ENCODE measurements at places on chromosomes 7 and 10.

GRCh38 chr10:60048091-60048501 is 141.7 kb upstream of the CCDC6 start:
- DNase-seq, result peak; percentile 61

- no peak for DNase-seq
Observed at GRCh38 chr10:6393168-6393567, 186.9 kb downstream of the PRKCQ start.

DNA sequence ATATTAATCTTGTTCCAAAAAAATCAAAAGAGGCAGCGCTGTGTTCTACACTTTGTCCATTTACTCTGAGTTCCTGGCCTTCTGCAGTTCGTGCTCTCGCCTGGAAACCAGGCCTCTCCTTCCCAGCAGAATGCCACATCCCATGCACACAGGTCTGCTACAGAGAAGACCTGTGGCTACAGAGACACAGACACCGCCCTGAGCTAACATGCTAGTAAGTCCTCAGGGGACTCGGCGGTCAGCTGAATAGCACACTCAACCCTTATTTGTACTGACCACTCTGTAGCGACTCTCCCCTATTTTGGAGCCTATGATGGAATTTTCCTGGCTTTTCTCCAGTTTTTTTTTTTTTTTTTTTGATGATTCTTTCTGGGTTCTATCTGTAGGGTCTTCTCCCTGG is 12.8 kb downstream of the CREB3L2 start:
- DNase-seq, result peak; percentile 53

GRCh38 chr7:31007634-31008033 is 43.9 kb downstream of the GHRHR start:
- DNase-seq, result no peak

DNA sequence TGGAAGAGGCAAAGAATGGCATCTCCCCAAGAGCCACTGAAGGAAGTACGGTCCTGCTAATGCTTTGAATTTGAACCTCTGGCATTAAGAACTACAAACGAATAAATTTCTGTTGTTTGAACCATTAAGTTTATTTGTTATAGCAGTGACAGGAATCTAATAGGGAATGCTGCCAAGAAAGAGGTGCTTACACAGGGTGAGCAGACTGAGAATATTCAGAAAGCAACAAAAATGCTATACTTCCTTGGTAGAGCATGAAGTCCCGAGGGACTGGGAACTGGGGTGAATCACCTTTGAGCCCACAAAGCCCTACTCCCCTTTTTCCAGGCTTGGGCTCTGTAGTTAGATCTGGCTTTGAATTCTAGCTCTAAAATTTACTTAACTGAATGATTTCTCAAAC is 45.0 kb downstream of the PANK1 start:
- peak; percentile 29 for DNase-seq

- DNase-seq, result no peak
Observed at GRCh38 chr7:90597563-90598253, 1.6 kb downstream of the CDK14 start.

- no peak for DNase-seq
Observed at GRCh38 chr10:128766915-128767314, 640.7 kb upstream of the MKI67 start.

- no peak for DNase-seq
Observed at GRCh38 chr7:115642194-115642593, 388.4 kb downstream of the TFEC start.

- no peak for DNase-seq
Observed at GRCh38 chr7:53431901-53432300, 396.5 kb downstream of the POM121L12 start.

DNA sequence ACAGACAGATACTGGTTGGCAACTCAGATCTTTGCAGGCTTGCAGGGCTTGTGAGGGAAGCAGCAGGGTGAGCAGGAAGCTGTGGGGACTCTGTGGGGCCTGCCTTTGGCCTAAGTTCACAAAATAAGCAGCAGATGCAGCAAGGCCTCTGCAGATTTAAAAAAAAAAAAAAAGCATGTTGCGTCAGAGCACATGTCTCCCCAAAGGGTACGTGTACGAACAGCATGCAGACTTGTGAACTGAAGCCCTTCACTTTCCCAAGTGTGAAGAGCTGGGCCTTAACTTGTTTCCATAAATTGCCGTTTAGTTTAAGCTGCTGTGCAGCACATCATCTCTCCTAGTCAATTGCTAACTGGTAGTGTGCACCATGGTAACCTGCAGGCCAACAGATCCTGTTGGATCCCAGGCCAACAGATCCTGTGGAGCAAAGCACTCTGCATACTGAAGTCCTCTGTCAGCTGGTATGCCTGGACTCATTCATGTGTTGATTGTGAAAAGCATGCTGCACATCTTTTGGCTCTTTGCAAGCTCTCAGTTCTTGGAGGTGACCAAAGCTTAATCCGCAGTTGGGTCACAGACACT is 10.8 kb upstream of the XPNPEP1 start:
- no peak for DNase-seq

- DNase-seq, result no peak
Observed at GRCh38 chr10:36141856-36142560, 499.9 kb upstream of the FZD8 start.

DNA sequence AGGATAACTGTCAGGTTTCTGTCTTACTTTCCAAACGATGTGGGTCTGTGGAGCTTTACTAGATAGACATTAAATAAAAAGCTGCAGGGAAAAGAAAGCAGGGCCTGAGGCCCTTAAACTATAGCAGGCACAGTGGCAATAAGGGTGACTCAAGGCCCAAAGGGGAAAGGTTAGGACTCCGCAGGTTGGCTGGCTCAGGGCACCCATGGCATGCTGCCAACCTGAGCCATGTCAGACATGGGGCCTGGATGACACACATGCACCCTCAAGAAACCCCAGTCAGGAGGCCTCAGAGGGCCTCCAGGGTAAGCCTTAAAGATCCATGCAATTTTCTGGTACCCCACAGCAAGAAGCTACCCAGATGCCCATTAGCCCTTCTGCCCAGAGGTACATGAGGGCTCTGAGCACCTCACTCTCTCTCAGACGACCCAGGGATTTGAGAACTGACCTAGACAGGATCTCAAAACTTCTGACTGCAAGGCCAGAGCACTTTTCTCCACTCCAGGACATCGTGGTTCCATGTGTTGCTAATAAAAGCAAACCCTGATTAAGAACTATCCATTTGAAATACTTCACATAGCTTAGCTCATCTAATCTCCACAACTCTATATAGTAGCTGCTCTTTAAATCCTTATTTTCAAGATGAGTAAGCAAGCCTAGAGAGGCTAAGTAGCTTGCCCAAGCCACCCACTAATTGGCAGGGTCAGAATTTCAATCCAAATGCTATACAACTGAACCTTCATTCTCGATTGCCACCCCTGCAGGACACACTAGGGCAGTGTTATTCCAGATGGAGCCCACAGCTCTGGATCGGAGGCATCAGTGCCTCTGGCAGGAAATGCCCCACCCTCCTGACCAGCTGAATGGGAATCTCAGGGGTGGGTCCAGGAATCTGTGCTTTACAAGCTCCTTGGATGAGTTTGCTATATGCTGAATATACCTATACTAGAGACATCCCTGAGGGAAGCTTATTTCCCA is 132.5 kb upstream of the EFCAB10 start:
- DNase-seq, result no peak

GRCh38 chr10:4947039-4947634 is 16.1 kb upstream of the AKR1C1 start:
- DNase-seq, result no peak

DNA sequence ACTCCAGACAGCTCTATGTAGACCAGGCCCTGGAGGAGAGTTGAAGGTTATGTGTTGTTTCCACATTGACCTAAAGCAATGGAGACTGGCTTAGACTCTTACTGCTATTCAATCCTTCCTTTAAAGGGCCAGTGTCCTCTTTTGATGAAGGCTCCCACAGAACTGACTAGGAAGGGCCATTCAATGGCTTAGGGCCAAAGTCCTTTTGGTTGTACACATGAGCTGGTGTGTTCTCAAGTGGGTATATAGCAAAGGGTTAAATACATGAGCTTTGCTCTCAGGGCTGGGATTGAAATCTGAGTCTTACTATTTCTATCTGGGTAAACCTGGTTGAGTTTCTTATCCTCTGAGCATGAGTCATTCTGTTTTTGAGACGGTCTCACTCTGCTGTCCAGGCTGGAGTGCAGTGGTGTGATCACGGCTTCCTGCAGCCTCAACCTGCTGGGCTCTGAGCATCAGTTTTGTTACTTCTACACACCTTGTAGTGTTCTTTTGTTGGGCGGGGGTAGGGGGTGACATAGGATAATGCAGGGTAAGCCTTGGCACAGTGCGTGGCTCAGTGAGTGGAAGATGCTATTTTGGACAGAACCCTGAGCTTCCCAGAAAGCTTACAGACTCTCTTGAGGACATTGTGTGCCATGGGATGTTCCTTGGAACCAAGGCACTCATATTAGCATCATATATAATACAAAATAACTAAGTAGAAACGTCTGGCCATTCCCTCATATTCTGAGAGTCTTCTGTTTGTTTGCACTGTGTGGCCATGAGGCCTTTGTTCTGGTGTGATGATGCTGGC is 90.1 kb downstream of the ABCC2 start:
- no peak for DNase-seq

DNA sequence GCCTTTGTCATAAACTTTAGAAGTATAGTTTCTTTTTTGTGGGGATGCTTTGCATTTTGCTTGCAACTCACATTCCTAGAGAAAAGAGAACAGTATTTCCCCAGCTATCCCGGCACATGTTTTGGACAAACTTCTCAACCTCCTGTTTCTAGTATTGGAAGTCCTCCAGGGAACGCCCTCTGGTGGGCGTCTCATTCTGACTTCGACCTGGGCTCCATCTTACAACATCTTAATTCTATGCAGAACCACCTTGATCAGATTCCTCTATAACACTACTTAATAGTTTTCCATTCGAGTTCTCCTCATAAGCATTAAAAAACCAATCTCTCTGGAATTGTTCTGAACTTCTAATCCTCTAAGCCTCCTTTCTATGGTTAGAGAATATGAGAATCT is 139.5 kb upstream of the FZD8 start:
- peak; percentile 11 for DNase-seq

- no peak for DNase-seq
Observed at GRCh38 chr10:124343351-124344265, 75.1 kb downstream of the OAT start.

DNA sequence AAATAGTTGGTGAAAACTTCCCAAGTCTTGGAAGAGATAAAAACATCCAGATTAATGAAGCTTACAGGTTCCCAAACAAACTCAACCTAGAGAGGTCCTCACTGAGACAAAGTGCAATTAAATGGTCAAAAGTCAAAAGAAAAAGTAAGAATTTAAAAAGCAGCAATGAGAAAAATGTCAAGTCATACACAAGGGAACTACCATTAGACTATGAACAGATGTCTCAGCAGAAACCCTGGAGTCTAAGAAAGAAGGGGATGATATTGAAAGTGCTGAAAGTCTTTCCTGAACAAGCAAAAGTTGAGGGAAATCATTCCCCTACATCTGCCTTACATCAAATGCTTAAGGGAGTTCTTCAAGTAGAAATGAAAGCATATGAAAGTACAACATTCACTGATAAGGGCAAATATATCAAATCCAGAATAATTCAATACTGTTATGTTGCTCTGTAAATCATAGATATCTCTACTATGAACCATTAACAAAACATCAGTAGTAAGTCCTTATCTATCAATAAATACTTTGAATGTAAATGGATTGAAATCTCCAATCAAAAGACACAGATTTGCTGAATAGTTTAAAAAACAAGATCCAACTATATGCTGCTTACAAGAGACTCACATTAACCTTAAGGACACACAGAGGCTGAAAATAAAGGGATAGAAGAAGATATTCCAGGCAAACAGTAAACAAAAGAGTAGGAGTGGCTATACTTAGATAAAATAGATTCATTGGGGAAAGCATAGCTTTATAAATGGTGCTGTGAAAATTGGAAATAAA is 449.5 kb downstream of the PHTF2 start:
- DNase-seq, result no peak

GRCh38 chr7:81140252-81140651 is 221.4 kb upstream of the SEMA3C start:
- DNase-seq, result no peak

GRCh38 chr10:94299417-94299816 is 63.3 kb downstream of the NOC3L start:
- DNase-seq, result no peak

GRCh38 chr7:107168233-107169119 is at the start of gene HBP1:
Gene HBP1, plus strand, starts transcription at chr7:107169003. Its CDS starts 10,891 bp downstream, at chr7:107179894.
- DNase-seq, result peak; percentile 100

- DNase-seq, result no peak
Observed at GRCh38 chr10:128727114-128727513, 600.9 kb upstream of the MKI67 start.

DNA sequence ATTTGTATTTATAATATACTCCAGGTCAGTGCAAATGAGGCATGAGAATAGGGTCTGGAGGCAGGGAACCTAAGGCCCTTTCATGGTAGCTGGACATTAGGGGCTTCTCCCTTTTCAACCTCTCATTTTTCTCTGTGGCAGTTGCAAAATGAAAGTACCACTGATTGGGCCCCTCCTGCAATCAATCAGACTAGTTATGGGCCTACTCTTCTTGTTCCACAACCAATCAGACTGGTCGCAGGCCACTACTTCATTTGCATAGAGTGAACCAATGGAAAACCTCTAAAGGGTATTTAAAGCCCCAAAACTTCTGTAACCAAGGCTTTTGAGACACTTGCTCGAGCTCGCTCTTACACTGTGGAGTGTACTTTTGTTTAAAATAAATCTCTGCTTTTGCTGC is 10.0 kb upstream of the PRPS1L1 start:
- DNase-seq, result no peak

DNA sequence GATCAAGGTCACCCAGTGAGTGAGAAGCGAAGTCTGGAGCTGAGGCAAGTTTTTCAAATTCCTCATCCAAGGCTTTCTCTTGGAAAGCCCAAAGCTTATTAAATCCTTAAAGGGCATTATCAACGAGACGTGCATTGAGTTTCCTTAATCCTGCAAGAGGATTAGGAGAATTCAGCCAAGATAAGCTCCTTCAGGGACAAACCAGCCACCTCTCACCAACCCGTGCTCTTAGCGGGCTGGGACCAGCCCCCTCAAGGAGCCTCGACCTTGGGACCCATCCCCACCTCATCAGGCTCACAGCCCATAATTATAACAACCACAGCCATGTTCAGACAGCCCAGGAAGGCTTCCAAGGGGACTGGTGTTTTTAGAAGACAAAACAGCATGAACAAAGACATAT is 12.0 kb upstream of the SLC29A4 start:
- DNase-seq, result no peak

DNA sequence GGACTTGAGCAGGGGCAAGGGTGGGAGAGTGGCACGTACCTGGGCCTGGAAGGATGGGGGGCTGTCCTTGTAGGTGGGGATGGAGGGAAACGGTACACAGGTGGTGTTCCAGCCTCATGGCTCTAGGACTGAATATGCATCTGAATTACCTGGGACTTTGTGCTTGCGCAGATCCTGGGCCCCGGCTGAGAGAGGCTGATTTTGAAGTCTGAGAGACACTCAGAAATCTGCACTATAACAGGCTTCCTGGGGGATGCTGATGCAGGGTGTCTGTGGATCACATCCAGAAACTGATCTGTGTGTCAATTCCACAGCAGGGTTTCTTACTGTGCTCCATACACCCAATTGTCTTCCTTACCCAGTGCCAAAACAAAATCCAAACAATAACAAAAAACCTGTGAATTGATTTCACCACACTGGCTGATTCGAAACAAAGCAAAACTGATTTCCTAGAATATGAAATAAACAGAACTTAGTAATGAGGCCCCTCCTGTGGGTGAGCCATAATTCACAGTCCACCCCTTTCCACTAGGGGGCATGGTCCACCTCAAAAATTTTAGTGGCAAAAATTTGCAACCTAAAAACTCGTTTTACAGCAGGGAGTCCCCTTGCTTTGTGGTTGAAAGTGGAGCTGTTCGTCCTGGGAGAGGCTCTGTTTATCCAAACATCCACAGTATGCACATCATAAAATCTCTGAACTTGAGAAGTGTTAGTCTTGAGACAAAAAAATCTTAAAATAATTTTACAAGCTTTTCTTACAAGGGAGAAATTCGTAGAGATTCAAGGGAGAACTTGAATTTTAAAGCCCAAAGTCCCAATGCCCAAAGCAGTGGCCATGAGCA is 32.0 kb upstream of the PLEKHA1 start:
- DNase-seq, result peak; percentile 50

Data from thyroid gland (tissue), 4 donors.